Activated T-helper 17 cell treated with anti-CD3 and anti-CD28 coated beads, Interleukin-2, amount 50 U/mL, for 72 hours (primary cell): ENCODE measurements at places on chromosomes 3 and 15.

- H3K4me3 ChIP-seq = no peak overlapping the region
- H3K36me3 ChIP-seq = no peaks in the 10 kb centered on the region
These were observed 19.6 kb upstream of the CSPG4 start for GRCh38 chr15:75732177-75732808.

- no peaks in the 10 kb centered on the region for H3K27me3 ChIP-seq
- H3K4me1 ChIP-seq = peaks cover 7% of the 10 kb centered on the region
- no peaks in the 10 kb centered on the region for H3K36me3 ChIP-seq
- H3K4me3 ChIP-seq = no peak overlapping the region
- ATAC-seq = no peak
- no peak overlapping the region for H3K27ac ChIP-seq
These were observed 94.6 kb upstream of the COL8A1 start for GRCh38 chr3:99543796-99544195.

DNA sequence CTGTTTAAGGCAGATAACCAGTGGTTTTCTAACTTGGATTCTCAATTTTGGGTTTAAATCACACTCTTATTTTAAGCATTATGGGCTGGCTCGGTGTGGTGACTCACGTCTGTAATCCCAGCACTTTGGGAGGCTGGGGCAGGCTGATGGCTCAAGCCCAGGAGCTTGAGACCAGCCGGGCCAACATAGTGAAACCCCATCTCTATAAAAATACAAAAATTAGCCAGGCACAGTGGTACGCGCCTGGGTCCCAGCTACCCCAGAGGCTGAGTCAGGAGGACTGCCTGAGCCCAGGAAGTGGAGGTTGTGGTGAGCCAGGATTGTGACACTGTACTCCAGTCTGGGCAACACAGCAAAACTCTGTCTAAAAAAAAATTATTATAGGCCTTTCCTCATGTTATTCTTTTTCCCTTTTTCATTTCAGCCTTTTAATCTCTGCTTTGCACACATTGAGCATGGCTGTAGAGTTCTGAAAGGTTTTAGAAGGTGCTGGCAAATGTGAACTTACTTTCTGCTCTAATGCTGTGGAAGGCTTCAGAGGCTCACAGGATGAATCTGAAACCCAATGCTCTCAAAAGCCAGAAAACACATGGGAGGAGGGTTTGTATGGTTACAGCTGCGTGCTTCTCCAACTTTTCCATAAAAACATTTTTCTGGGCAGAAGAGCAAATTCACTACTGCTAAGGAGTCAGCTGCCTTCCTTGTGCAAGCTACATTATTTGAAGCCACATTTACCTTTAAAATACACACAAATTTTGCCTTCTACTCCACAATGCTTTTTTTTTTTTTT, 32.5 kb downstream of the CHAC1 start:
- H3K36me3 ChIP-seq = peaks cover 94% of the 10 kb centered on the region
- H3K27me3 ChIP-seq = no peaks in the 10 kb centered on the region
- no peak for ATAC-seq

GRCh38 chr3:152331998-152332397, 63.3 kb downstream of the MBNL1 start:
- peak overlapping the region; percentile 71 for H3K4me3 ChIP-seq
- peak overlapping the region; percentile 93 for H3K27ac ChIP-seq
- H3K4me1 ChIP-seq = peaks cover 57% of the 10 kb centered on the region
- no peak for ATAC-seq
- H3K36me3 ChIP-seq = peaks cover 79% of the 10 kb centered on the region
- H3K27me3 ChIP-seq = no peaks in the 10 kb centered on the region

- H3K27me3 ChIP-seq = no peaks in the 10 kb centered on the region
- no peak overlapping the region for H3K4me3 ChIP-seq
- H3K4me1 ChIP-seq = peaks cover 5% of the 10 kb centered on the region
- no peak for ATAC-seq
- peaks cover 44% of the 10 kb centered on the region for H3K36me3 ChIP-seq
These were observed 58.1 kb downstream of the SLTM start for GRCh38 chr15:58875343-58875742.

- no peak for ATAC-seq
- H3K4me3 ChIP-seq = no peak overlapping the region
- no peaks in the 10 kb centered on the region for H3K36me3 ChIP-seq
- no peak overlapping the region for H3K27ac ChIP-seq
- H3K4me1 ChIP-seq = peaks cover 34% of the 10 kb centered on the region
These were observed 7.4 kb downstream of the TBC1D23 start for GRCh38 chr3:100268156-100268555.

GRCh38 chr3:142237891-142238290, 12.5 kb upstream of the GK5 start:
- H3K36me3 ChIP-seq = no peaks in the 10 kb centered on the region
- no peak for ATAC-seq
- peaks cover 4% of the 10 kb centered on the region for H3K4me1 ChIP-seq
- H3K27ac ChIP-seq = no peak overlapping the region
- no peak overlapping the region for H3K4me3 ChIP-seq

- H3K27me3 ChIP-seq = no peaks in the 10 kb centered on the region
- H3K4me1 ChIP-seq = no peaks in the 10 kb centered on the region
- no peak overlapping the region for H3K27ac ChIP-seq
These were observed 55.0 kb downstream of the OXSM start for GRCh38 chr3:25844891-25845290.

- H3K4me3 ChIP-seq = no peak overlapping the region
- H3K27ac ChIP-seq = no peak overlapping the region
- ATAC-seq = no peak
- peaks cover 7% of the 10 kb centered on the region for H3K27me3 ChIP-seq
These were observed 26.1 kb upstream of the TM4SF4 start for GRCh38 chr3:149448331-149448831.

DNA sequence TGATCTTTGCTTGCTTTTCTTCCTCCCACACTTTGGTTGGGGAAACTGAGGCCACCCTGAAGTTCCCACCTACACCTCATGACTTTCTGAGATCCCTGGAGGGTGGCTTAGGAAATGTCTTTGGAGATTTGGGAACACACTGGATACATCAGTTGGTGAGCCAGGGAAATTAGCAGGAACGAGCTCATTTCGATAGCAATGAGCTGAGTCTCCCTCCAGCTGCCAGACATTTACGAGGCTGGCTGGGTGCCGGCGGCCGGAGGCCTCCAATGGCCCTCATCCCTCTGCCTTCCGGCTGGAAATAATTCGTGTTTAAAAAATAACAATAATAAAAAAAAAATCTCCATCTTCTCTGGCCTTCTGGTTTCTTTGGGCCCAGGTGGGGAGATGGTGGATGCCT, 38.8 kb downstream of the SMAD6 start:
- H3K27ac ChIP-seq = no peak overlapping the region
- H3K36me3 ChIP-seq = no peaks in the 10 kb centered on the region
- H3K27me3 ChIP-seq = peaks cover 4% of the 10 kb centered on the region
- H3K4me1 ChIP-seq = no peaks in the 10 kb centered on the region
- H3K4me3 ChIP-seq = no peak overlapping the region
- ATAC-seq = no peak
